Mucosa of descending colon (tissue), 3 donors: ENCODE measurements at places on chromosomes 5 and 9. TPM values are rescaled to one million over a fixed set of nuclear protein-coding genes. Genes with fewer than 3 reads are reported as not detected.
A peak's percentile ranks its signal among the peaks of the same experiment; 100 is the strongest.

GRCh38 chr5:1652873-1653697, 129.3 kb upstream of the LPCAT1 start:
- DNase-seq: no peak

Gene PGM5
- total RNA-seq: 535 TPM

DNA sequence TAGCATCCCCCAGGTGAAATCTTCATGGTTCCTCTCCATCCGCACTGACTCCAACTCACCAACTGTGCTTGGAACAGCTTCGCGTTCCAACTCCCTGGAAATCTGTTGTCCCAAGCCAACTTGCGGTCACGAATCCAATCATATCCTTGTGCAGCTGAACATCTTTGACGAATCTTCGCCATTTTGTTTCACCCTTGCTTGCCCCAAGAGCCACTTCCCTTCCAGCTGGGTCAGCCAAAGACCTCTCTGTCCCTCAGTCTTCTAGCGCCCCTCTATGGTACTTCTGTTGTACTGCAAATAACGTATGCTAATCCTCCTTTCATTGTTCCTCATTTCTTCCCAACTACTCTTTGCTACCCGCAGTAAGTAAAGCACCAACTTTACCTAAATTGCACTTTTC, 61.0 kb upstream of the TARS1 start:
- DNase-seq: no peak

GRCh38 chr5:6905883-6906282, 192.7 kb downstream of the TENT4A start:
- DNase-seq: no peak

DNA sequence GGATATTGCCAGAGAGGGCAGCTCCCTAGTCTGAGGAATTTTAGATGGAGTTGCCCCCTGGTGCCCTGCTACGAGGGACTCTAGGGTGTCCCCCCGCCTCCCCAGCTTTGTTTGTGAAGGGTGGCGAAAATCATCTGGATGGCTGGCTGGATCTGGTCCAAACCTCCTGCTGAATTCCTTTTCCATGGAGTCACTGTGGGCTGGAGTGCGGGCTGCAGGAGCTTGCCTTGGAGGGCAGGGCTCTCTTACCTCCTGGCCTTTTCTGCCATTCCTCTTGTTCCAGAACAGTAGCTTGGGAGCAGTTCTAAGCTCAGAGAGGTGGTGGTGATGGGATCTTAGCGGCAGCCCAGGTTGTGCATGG, 2.1 kb downstream of the SYNPO start:
- DNase-seq: no peak

Gene SPINK6
- 3.0 TPM for total RNA-seq

DNA sequence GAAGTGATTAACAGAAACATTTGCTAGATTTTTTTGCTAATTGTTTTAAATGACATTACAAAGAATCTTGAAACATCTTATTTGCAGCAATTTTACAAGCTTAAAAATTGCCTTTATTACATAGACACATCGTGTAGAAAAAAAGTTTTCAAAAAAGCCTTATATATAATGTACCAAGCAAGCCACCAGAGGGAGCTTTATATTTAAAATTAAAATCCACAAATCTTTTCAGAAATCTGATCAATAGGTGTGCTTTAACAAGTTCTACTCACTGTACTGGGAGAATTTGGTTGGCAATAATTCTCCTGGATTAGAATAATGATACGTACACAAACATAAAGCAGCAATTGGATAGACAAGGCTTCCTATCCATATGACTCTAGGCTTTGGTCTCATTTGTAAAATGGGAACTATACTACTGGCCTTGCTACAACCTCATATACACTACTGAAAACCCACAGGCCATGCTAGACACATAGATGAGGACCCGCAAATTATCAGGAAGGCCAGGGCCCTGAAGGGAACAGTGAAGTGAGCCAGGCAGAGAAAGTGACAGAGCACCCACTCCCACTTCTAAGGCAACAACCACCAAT, 4.8 kb downstream of the PSMB7 start:
- no peak for DNase-seq

GRCh38 chr9:124348831-124349230, 66.4 kb downstream of the PSMB7 start:
- DNase-seq: no peak

Gene ST6GALNAC6
- total RNA-seq: 175 TPM

GRCh38 chr9:104765138-104765537, 1.2 kb downstream of the NIPSNAP3B start:
- no peak for DNase-seq

GRCh38 chr5:149603920-149604319, 22.6 kb downstream of the ARHGEF37 start:
- no peak for DNase-seq

Gene GNA14
- 14.6 TPM for total RNA-seq

- DNase-seq: no peak
Measured at GRCh38 chr9:33690143-33690933, 105.0 kb upstream of the PRSS3 start.

- DNase-seq: no peak
Measured at GRCh38 chr9:93254806-93255493, 71.0 kb downstream of the WNK2 start.

DNA sequence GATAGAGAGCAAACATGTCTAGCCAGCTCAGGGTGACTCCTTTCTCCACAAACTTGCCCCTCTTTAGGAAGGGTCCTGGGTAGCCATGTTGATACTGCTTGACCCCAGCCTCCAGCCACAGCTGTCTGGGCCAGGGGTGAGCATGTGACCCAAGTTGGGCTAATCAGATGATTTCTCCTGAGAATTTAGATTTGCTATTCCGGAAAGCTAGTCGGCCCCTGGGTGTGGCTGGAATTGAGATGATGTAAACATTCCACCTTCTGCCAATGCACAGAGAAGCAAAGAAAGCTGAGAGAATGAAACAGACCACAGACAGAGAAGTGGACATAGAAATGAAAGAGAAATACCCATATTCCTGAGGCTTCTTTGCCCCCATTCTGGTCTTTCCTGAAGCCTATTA, 17.8 kb upstream of the B4GALT1 start:
- peak; percentile 38 for DNase-seq

Gene IL5
- not detected for total RNA-seq

- DNase-seq: no peak
Measured at GRCh38 chr5:74722271-74722670, 37.2 kb downstream of the HEXB start.

- DNase-seq: no peak
Measured at GRCh38 chr5:78542321-78542840, 106.2 kb downstream of the LHFPL2 start.

Gene CCNI2
- total RNA-seq: 12.3 TPM

Gene LMX1B
- 0.51 TPM for total RNA-seq

Gene MAPK9
- 41.3 TPM for total RNA-seq

GRCh38 chr9:26891726-26892125, 876 bp downstream of the CAAP1 start:
- DNase-seq: no peak

Gene GPR151
- not detected for total RNA-seq
